ENCODE measurements at places on chromosomes 16 and 17.

- no peak for DNase-seq
These were observed 12.7 kb downstream of the LITAFD start for GRCh38 chr16:8894736-8895334.

GRCh38 chr17:6140728-6141330, 70.7 kb downstream of the WSCD1 start:
- no peak for DNase-seq

DNA sequence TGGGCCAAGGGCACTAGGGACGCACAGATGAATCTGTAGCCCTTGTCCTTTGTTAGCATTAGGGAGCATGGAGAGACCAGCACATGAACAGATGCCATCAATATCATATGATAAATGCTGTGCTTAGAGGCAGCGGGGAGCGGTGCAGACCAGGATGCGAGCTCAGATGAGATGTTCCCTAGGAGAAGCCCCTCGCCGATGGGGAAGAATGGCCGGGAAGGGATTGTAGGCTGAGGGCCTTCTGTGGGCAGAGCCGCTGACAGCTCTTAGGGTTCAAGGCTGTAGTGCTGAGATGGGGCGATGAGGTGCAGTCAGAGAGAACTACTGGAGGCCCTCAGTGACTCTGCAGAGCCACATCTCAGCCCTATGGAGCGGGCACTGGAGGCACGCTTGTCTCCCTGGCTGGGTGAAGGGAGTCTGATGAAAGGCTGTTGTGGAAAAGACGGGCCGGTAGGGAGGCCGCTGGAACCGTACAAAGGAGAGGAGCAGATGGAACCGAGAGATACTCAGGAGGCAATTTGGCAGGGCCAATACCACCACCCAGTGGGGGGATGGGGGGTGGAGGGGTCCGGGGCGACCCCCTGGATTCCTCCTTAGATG, 66.3 kb upstream of the ENDOV start:
- DNase-seq = no peak

DNA sequence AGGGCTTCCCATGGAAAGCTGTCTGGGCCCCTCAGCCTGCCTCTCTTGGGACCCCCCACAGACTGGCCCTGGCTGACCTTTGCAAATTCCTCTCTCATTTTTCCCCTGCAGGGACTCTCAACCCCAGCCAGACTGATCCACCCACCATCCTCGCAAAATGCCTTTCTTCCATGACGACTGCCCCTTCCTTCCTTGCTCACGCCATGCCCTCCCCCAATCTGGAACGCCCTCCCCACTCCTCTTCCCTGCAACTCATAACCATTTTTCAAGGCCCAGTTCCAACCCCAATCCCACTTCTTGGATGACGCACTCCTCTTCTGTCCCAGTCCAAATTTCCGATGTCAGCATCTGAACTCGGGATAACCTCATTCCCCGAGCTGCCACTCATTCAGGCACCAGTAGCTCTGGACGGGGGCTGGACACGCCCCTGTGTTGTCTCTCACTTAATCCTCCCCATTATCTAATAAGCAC, 1.3 kb upstream of the DNAI2 start:
- DNase-seq = no peak

DNA sequence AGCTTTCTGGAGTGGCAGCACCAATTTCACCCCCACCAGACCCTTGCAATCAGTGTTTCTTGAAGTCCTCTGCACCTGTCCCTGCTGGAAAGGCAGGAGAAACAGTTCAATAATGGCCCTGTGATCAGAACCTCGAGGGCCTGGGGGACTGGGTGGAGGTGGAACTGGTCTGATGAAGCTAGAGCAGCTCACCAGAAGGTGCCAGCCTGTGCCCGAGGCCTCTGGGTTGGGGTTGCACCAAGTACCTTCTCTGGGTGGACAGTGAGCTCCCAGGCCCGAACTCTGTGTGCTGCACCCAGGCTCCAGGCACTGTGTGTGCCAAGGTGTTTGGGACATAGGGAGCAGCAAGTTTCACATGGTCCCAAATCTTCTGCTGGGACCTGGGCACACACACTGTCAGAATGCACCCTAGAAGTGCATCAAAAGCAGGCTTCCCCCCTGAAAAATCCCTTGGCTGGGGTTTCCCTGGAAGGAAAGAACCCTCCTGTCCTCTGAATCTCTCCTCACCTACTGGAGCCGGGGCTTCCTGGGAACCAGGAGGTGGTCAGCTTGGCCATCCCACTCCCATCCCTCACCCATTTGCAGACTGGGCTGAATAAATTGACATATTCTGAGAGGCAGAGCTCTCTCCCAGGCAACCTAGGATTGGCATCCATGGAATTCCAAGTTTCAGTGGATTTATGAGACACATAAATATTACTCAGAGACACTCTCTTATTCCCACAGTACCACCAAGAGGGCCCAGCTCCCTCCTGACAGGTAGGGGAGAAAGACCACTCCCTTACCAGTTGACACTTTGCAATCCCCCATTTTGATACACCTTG, 17.4 kb downstream of the CD300LG start:
- DNase-seq = no peak

- no peak for DNase-seq
These were observed 162.1 kb upstream of the AXIN2 start for GRCh38 chr17:65723431-65724151.

GRCh38 chr16:19621445-19621844, 65.9 kb downstream of the VPS35L start:
- DNase-seq = no peak

- no peak for DNase-seq
These were observed 19.2 kb downstream of the AQP8 start for GRCh38 chr16:25235991-25236390.

- no peak for DNase-seq
These were observed 234.0 kb downstream of the MSI2 start for GRCh38 chr17:57490111-57490845.

GRCh38 chr17:4152471-4152870, 9.5 kb downstream of the CYB5D2 start:
- no peak for DNase-seq

DNA sequence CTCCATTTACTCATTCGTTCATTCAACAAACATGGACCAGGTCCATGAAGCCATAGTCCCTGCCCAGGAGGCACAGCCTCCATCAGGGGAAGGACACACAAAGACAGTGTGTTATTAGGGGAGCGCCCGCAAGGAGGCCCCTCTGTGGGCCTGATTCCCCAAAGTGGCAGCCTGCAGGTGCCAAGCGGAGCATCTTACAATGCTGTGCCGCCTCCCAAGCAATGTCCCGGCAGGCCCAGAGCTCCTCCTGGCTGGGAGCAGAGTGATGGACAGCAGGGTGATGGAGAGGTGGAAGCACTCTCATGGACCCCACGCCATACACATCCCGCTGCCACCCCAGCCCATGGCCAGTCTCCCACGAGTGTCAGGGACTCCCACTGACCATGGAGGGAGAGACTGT, 25.8 kb downstream of the TRPV1 start:
- no peak for DNase-seq

All from retinal pigment epithelial cell (primary cell).